Adrenal gland (tissue), 19 donors: ENCODE measurements at places on chromosomes 7 and 10. TPM values are rescaled to one million over a fixed set of nuclear protein-coding genes. Genes with fewer than 3 reads are reported as not detected.

The GOLGA7B gene
- 1.2 TPM for total RNA-seq

DNA sequence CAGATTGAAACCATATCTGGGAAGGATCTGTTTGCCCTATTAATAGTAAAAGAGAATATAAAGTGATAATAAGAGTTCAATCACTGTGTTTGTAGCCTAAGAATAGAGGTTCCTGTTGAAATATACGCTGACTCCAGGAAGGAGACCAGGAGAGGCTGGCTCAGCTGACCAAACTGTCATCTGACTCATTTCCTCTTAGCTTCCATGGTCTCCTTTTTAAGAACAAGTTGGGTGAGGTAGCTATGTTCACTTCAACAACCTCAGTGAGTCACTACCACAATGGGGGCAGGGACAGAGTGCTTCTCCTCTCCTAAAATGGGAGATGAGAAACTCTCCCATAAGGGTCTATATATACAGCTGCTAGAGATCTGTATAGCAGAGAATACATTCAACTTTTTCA, 543.3 kb downstream of the CALN1 start:
- DNase-seq, result no peak

DNA sequence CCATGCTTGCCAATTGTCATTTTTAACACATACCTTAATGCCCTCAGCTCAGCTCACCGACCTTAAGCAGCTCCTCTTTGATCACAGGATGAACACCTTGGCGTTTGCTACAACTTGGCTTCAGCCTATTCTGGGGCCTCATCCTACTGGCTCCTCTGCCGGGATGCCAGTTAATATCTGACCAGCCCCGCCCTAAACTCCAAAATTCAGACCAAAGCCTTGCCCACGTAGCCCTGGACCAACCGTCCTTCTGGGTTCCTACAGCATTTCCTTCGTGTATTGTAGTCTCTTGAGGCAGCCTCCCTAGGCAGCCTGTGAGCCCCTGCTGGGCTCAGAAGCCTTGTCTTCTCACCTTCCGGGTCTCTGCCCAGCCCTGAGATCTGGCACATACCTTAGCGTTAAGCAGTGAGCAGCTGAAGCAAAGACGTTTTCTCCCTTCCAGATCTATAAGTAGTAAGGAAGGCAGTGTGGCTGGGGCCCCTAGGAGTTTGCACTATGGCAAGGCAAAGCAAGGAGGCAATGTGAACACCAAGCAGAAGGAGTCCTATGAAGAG, 836 bp downstream of the ENO4 start:
- no peak for DNase-seq

The IKZF1 gene
- total RNA-seq, result 14.2 TPM

The JAKMIP3 gene
- total RNA-seq, result 0.71 TPM

The CCL24 gene
- not detected for total RNA-seq

DNA sequence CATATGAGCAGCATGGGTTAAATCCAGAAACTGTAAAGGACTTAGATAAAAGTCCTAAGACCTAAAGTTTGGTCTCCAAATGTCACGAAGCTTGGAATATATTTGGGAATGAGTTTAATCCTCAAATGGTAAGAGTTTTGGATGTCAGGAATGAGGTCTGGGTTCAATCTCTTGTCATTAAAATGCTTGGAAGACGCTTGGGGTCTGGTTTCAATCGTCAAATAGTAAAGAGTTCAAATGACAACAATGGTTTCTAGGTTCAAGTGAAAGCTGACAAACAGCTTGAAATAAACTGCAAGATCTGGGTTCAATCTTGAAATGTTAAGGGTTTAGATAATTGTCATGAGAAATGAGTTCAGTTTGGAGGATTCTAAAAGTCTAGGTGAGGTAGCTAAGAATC, 385.5 kb upstream of the HPS1 start:
- DNase-seq, result no peak

- DNase-seq, result no peak
Observed at GRCh38 chr7:108455551-108455997, 662 bp downstream of the NRCAM start.

- no peak for DNase-seq
Observed at GRCh38 chr10:13915710-13916109, 328.9 kb downstream of the PRPF18 start.

The ADCYAP1R1 gene
- total RNA-seq, result 0.35 TPM

The ITIH2 gene
- 1.6 TPM for total RNA-seq

The HOXA5 gene
- 39.2 TPM for total RNA-seq

The FFAR4 gene
- total RNA-seq, result 1.2 TPM

DNA sequence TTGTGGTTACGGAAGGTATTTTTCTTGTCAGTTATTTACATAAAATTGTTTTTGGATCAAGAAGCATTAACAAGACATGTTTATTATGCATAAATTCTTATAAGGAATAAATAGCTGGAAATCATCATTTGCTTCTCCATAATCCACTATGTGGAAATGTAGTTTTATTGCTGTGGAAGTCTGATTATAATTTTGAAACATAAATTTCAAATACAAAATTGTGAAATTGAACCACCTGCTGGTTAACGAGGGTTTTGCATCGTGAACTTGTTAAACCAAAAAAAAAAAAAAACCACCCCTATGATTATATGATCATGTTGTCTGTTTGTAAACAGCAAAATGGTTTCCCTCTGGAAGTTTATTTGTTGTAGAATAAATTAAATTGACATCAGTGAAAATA, 25.9 kb downstream of the ABRAXAS2 start:
- no peak for DNase-seq

DNA sequence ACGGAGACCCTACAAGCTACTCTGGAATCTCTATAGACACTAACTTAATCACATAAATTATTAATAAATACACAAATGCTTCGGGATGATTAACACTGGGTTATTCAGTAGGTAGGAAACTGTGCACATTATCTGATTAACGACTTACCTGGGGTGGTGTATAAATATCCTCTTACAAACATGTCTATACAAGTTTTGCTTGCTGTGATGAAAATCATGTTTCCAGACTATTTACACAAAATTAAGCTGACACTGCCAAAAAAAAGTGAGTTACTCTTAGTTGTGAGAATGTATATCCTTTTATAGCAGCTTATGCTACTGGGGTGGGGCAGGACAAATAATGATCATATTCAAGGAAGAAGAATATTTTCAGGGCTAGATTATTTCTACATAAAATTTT, 314.6 kb downstream of the C7orf25 start:
- no peak for DNase-seq

The MLLT10 gene
- 30.3 TPM for total RNA-seq

The CALY gene
- total RNA-seq, result 21.5 TPM

The ACHE gene
- 10.2 TPM for total RNA-seq

- DNase-seq, result no peak
Observed at GRCh38 chr7:140327261-140327661, 71.1 kb downstream of the SLC37A3 start.

The TRIM74 gene
- 0.55 TPM for total RNA-seq

The EIF4EBP2 gene
- 59.8 TPM for total RNA-seq

DNA sequence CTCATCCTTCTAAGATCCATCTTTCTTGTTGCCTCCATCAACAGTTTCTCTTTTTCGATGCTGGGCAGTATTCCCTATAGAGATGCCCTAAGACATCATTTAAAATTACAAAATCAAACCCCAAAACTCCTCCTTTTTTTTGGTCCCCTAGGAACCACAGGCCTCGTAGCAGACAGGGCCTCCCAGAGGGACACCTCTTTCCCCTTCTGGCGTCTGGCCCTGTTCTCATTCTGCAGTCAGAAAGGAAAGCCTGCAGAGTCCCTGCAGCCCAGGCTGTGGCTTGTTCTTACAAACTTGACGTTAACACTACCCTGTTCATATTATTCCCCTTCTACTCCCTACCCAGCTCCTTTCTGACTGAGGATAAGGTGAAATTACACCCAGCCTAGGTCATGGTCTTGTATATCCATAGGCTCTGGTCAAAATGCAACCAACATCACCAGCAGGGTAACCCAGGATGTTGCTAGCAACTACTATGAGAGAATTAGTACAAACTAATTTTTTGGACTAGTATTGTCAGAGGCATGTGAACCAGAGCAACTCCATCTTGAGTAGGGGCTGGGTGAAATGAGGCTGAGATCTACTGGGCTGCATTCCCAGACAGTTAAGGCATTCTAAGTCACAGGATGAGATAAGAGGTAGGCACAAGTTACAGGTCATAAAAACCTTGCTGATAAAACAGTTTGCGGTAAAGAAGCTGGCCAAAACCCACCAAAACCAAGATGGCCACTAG, 3.5 kb upstream of the EPHA1 start:
- DNase-seq, result no peak

The PVRIG gene
- 0.71 TPM for total RNA-seq

- DNase-seq, result peak; percentile 73
Observed at GRCh38 chr10:69316313-69317059, 38.2 kb downstream of the HK1 start.

- DNase-seq, result no peak
Observed at GRCh38 chr7:148587076-148587475, 3.5 kb upstream of the C7orf33 start.

The DOCK1 gene
- 19.7 TPM for total RNA-seq

- no peak for DNase-seq
Observed at GRCh38 chr10:98331885-98332284, 63.9 kb upstream of the LOXL4 start.

- DNase-seq, result no peak
Observed at GRCh38 chr7:47624689-47625088, 42.8 kb upstream of the TNS3 start.

DNA sequence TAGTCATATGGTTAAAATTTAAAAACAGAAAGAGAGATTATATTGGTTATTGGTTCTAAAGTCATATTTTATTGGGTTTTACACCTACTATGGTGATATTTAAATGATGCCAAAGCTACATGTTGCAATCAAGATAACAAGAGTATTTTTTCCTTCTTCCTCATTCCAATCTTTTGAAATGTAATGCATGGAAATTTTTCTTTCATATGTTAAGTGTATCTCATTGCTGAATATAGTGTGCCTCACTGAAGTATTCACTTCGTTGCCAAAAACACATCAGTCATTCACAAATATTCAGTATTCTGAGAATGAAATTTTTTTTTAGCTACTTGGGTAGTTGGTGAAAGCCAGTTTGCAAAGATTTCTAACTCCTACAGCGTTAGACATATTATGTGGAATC, 19.5 kb downstream of the HDAC9 start:
- no peak for DNase-seq

The ADCY1 gene
- 3.8 TPM for total RNA-seq

The TET1 gene
- total RNA-seq, result 1.7 TPM

The GRID2IP gene
- 0.54 TPM for total RNA-seq

GRCh38 chr10:26326851-26327250, 110.3 kb downstream of the GAD2 start:
- no peak for DNase-seq

- no peak for DNase-seq
Observed at GRCh38 chr7:141649137-141649864, 52.7 kb downstream of the DENND11 start.

DNA sequence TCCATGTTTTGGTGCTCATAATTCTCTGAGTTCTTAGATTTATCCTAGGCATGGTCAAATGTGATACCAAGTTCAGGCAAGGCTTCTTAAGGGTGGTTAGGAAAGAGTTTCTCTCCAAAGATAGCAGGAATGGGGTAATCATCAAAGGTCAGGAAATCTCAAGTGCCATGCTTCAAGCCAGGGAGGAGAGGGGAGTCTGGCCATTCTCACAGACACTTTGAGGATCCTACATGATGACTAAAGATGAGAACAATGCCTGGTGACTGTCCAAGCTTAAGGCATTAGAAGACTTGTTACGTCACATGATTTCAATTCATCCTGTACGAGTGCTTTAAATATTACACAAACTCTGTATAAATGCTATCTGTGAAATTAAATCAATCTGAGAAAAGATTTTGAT, 59.4 kb downstream of the POM121L12 start:
- no peak for DNase-seq

- no peak for DNase-seq
Observed at GRCh38 chr7:77644774-77645173, 51.5 kb upstream of the RSBN1L start.

The LIPK gene
- not detected for total RNA-seq

GRCh38 chr10:73159038-73159648, 8.7 kb downstream of the ECD start:
- DNase-seq, result peak; percentile 44

DNA sequence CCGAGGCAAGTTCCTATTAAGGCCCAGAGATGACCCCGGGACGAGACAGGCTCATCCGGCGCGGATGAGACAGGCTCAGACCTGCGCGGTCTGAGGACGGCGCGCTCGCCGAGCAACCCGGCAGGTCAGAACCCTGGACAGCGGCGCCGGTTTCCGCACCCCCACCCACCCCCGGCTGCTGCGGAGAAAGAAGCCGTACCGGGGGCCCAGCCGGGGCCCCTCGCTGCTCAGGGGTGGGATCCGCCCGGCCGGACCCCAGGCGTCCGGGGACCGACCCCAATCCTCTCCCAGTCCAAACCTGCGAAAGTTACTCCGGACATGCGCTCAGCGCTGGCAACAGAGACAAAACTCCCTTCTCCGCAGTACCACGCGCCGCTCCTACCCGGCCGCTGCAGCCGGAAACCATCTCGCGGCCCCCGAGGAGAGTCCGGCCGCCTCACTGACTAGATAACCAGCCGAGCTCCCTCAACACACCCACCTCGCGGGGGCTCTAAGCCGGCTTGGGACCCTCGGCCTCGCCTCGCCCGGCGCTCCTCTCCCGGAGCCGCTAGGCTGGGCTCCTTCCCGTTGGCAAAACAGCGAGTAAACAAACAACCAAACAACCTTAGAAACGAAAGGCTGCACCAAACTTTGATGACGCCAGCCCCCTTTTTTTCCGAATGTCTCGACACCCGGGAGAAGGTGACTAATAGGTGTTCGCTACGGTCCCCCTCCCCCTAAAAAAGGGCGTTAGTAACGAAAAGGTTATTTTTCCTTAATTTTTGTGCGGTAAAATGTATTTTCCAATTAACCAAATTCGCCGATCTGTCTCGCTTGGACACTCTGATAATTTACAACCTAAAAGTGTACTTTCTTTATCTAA, 2.3 kb upstream of the DRGX start:
- peak; percentile 60 for DNase-seq
